CD4-positive, CD25-positive, alpha-beta regulatory T cell (primary cell): ENCODE measurements at places on chromosomes 4 and X.

DNA sequence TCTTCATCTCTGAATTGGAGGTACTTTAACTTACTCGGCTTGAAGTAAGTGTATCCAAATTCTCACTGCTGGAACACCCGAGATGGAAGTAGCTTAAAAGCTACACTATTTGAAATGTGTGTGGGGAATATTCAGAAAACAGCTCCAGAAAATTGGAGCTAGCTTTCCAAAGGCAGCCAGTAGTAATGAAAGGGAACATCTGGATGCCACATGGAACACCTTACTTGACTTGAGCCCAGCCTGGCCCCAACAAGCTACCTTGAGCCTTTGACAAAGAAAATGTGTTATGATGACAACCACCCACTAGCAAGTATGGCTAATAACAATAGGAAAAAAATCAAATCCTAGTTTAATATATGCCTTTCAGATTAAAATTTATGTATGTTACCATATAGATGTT lies 161.5 kb downstream of the PRDM5 start:
- H3K4me1 ChIP-seq, result no peaks in the 10 kb centered on the region
- no peak for DNase-seq
- no peaks in the 10 kb centered on the region for H3K36me3 ChIP-seq
- H3K4me3 ChIP-seq, result no peak overlapping the region

DNA sequence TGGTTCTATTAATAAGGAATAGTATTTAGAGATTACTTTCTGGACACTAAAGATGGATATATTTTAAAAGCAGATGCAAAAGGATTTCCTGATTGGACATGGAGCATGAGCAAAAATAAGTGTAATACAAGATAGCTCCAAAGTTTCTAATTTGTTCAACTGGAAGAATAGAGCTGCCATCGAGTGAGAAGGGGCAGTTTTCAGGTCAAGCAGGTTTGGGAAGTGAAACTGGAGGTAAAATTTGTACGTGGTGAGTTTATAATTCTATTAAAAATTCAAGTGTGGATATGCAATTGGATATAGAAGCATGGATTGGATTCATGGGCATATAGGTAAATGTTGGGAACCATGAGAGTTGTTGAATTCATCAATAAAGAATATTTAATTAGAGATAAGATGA lies 31.8 kb downstream of the PRDM8 start:
- H3K27me3 ChIP-seq, result peaks cover 43% of the 10 kb centered on the region
- no peaks in the 10 kb centered on the region for H3K36me3 ChIP-seq
- H3K4me1 ChIP-seq, result no peaks in the 10 kb centered on the region
- H3K4me3 ChIP-seq, result no peak overlapping the region
- no peak for DNase-seq

DNA sequence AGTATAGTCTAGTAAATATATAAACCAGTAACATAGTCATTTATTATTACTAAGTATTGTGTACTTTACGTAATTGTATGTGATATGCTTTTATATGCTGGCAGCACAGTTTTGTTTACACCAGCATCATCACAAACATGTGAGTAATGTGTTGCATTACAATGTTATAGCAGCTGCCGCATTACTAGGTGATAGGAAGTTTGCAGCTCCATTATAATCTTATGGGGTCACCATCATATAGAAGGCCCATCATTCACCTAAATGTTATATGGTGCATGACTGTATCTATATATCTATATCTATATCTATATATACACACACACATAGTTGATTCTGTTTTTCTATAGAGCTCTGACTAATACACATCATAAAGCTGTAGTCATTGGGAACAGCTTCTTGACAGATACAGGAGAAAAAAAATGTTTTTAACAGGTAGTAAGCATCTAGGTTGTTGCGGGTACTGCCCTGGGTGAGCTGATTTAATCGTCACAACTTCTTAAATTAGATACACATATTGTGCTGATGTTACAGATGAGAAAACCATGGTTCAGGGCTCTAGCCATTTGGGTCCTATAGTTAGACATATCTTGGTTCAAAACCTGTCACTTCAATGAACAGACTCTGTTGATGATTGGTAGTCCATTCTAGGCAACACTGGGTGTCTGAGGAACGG lies 77.9 kb downstream of the CLNK start:
- no peak overlapping the region for H3K4me3 ChIP-seq
- H3K27me3 ChIP-seq, result no peaks in the 10 kb centered on the region
- no peaks in the 10 kb centered on the region for H3K4me1 ChIP-seq
- no peak overlapping the region for H3K27ac ChIP-seq
- no peak for DNase-seq
- H3K36me3 ChIP-seq, result no peaks in the 10 kb centered on the region

- DNase-seq, result no peak
- H3K4me3 ChIP-seq, result no peak overlapping the region
- no peak overlapping the region for H3K27ac ChIP-seq
- no peaks in the 10 kb centered on the region for H3K36me3 ChIP-seq
- no peaks in the 10 kb centered on the region for H3K27me3 ChIP-seq
These were observed 304.1 kb upstream of the HAND2 start for GRCh38 chr4:173834151-173834550.

GRCh38 chr4:151287409-151287808 lies 10.4 kb downstream of the PRSS48 start:
- no peak overlapping the region for H3K4me3 ChIP-seq
- H3K4me1 ChIP-seq, result no peaks in the 10 kb centered on the region
- no peaks in the 10 kb centered on the region for H3K27me3 ChIP-seq
- no peak overlapping the region for H3K27ac ChIP-seq
- no peak for DNase-seq
- H3K36me3 ChIP-seq, result no peaks in the 10 kb centered on the region

GRCh38 chr4:4524364-4524763 lies 17.5 kb downstream of the STX18 start:
- no peak for DNase-seq
- H3K36me3 ChIP-seq, result no peaks in the 10 kb centered on the region
- H3K4me1 ChIP-seq, result peaks cover 5% of the 10 kb centered on the region
- peak overlapping the region; percentile 41 for H3K27ac ChIP-seq
- no peaks in the 10 kb centered on the region for H3K27me3 ChIP-seq

- no peak overlapping the region for H3K4me3 ChIP-seq
- no peak for DNase-seq
- H3K36me3 ChIP-seq, result no peaks in the 10 kb centered on the region
These were observed 46.3 kb downstream of the STARD8 start for GRCh38 chrX:68693481-68694434.

GRCh38 chrX:49192722-49193328 lies 6.7 kb upstream of the PRICKLE3 start:
- no peaks in the 10 kb centered on the region for H3K36me3 ChIP-seq
- no peak overlapping the region for H3K4me3 ChIP-seq
- no peak overlapping the region for H3K27ac ChIP-seq
- H3K27me3 ChIP-seq, result no peaks in the 10 kb centered on the region
- H3K4me1 ChIP-seq, result no peaks in the 10 kb centered on the region

GRCh38 chr4:10590896-10591295 lies 93.7 kb downstream of the CLNK start:
- no peak overlapping the region for H3K4me3 ChIP-seq
- no peak for DNase-seq
- no peak overlapping the region for H3K27ac ChIP-seq
- no peaks in the 10 kb centered on the region for H3K36me3 ChIP-seq
- peaks cover 20% of the 10 kb centered on the region for H3K4me1 ChIP-seq

DNA sequence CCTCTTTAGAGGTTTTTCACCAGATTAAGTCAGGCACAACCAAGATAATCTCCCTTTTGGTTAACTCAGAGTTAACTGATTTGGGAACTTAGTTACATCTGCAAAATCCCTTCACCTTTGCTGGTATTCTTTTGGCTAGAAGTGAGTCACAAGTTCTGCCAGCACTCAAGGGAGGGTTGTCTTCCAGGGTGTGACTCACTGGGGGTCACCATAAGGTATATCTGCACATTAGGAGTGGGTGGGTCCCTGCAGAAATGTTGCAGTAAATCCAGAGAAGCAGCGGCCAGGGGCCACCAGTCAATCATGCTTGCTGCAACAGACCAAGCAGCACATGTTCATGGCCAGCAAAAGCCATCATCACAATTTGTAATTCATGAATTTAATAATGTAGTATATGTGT lies 59.8 kb upstream of the MAML3 start:
- no peaks in the 10 kb centered on the region for H3K4me1 ChIP-seq
- no peak overlapping the region for H3K4me3 ChIP-seq
- H3K27me3 ChIP-seq, result no peaks in the 10 kb centered on the region
- no peak overlapping the region for H3K27ac ChIP-seq
- DNase-seq, result no peak

- no peaks in the 10 kb centered on the region for H3K4me1 ChIP-seq
- no peak overlapping the region for H3K27ac ChIP-seq
- H3K4me3 ChIP-seq, result no peak overlapping the region
- H3K27me3 ChIP-seq, result no peaks in the 10 kb centered on the region
- no peak for DNase-seq
- no peaks in the 10 kb centered on the region for H3K36me3 ChIP-seq
These were observed 24.7 kb downstream of the RAB33A start for GRCh38 chrX:130196466-130196865.

GRCh38 chrX:115897956-115898355 lies 272.6 kb upstream of the AGTR2 start:
- no peak for DNase-seq
- no peaks in the 10 kb centered on the region for H3K4me1 ChIP-seq
- H3K27me3 ChIP-seq, result no peaks in the 10 kb centered on the region
- no peaks in the 10 kb centered on the region for H3K36me3 ChIP-seq
- no peak overlapping the region for H3K4me3 ChIP-seq

DNA sequence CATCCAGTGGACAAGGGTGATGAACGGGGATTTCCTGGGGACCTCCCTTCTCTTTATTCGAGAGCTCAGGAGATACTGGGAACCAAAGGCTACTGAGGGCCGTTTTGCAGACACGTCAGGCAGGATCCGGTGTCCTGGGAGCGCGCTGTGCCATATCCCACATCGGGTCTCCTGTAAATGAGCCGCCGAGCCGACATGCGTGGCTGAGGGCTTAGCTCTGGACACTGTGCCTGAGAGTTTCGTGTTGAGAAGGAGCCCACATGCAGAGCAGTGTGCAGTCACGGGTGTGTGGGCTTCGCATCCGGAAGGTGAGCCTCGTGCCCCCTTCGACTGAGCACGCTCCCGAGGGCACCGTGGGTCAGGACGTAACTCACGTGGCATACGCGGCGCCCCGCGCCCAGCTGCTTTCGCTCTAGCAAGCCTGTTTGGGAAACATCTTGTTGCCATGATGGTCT lies 28.5 kb upstream of the HGFAC start:
- H3K36me3 ChIP-seq, result peaks cover 16% of the 10 kb centered on the region
- H3K4me1 ChIP-seq, result no peaks in the 10 kb centered on the region
- no peaks in the 10 kb centered on the region for H3K27me3 ChIP-seq
- H3K4me3 ChIP-seq, result no peak overlapping the region
- no peak overlapping the region for H3K27ac ChIP-seq

DNA sequence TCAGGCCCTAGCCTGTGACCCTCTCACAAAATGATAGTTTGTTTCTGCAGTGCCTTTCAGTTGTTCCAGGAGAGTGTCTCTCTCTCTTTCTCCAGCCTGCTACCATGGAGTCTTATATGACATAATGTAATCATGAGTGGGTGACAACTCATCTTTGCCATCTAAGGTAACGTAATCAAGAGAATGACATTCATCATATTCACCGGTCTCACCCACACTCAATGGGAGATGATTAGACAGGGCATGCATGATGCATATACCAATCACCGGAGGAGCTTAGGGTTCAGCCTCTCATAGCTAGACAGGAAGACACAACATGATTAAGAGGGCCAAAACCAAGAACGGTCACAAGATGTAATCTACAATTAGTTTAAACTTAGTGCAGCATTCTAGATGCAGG lies 97.1 kb upstream of the FAM9B start:
- DNase-seq, result no peak
- no peak overlapping the region for H3K4me3 ChIP-seq
- H3K36me3 ChIP-seq, result no peaks in the 10 kb centered on the region
- no peaks in the 10 kb centered on the region for H3K4me1 ChIP-seq
- H3K27me3 ChIP-seq, result no peaks in the 10 kb centered on the region

GRCh38 chr4:48315728-48316630 lies 25.4 kb upstream of the SLAIN2 start:
- DNase-seq, result no peak
- H3K4me3 ChIP-seq, result no peak overlapping the region
- H3K36me3 ChIP-seq, result no peaks in the 10 kb centered on the region
- no peaks in the 10 kb centered on the region for H3K4me1 ChIP-seq

DNA sequence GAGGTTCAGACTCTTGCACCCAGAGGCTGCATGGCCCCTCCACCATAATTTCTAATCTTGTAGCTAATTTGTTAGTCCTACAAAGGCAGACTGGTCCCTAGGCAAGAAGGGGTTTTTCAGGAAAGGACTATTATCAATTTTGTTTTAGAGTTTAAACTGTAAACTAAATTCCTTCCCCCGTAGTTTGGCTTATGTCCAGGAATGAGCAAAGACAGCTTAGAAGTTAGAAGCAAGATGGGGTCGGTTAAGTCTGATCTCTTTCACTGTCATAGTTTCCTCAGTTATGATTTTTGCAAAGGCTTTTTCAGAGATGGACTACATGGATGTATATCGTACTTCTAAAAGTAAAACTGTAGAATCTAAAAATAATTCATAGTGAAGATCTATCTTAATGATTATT lies 258.1 kb upstream of the IL1RAPL1 start:
- H3K27me3 ChIP-seq, result no peaks in the 10 kb centered on the region
- no peak for DNase-seq
- no peaks in the 10 kb centered on the region for H3K4me1 ChIP-seq

DNA sequence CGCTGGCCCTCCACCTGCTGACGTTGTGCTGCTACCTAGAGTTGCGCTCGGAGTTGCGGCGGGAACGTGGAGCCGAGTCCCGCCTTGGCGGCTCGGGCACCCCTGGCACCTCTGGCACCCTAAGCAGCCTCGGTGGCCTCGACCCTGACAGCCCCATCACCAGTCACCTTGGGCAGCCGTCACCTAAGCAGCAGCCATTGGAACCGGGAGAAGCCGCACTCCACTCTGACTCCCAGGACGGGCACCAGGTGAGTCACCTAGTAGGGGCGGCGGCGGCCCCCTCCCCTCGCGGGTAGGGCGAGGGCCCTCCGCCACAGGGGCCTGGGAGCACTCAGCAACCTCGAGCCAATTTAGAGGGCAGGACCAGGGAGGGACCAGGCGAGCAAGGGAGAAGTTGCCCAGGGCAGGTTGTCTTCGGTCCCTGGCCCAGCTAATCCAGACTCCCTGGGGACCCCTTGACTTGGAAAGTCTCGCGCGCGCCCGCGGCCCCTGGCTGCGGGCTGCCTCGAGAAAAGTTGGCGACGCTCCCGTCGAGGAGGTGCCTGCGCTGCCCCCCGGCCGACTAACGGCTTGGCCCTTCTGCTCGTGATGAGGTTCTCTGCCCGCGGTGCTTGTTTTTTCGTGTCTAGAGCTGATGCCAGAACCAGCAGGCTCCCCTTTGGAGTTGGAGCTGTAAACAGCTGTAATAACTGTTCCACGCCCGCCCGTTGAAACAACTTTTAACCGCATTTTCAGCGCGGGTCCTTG lies 717 bp downstream of the EDA start:
- no peak for DNase-seq
- H3K36me3 ChIP-seq, result no peaks in the 10 kb centered on the region
- peaks cover 7% of the 10 kb centered on the region for H3K27me3 ChIP-seq
- no peak overlapping the region for H3K27ac ChIP-seq
